H7 (cell line): ENCODE measurements at places on chromosomes 11 and 22. TPM values are rescaled to one million over a fixed set of nuclear protein-coding genes. Genes with fewer than 3 reads are reported as not detected.

The C22orf31 gene
- total RNA-seq = not detected in 2 replicates

The H19 gene
- total RNA-seq = 0.62 and 1.2 TPM in 2 replicates

The TPBGL gene
- not detected in 2 replicates for total RNA-seq

The MS4A6E gene
- not detected in 2 replicates for total RNA-seq

The USP35 gene
- total RNA-seq = 5.1 and 7.5 TPM in 2 replicates

The FBXO3 gene
- total RNA-seq = 16.7 and 17.9 TPM in 2 replicates

The MS4A6A gene
- not detected in 2 replicates for total RNA-seq

The RIMBP3C gene
- 0.17 and 0.70 TPM in 2 replicates for total RNA-seq

The E2F8 gene
- total RNA-seq = 4.4 and 5.6 TPM in 2 replicates

The SHANK2 gene
- total RNA-seq = 9.7 and 14.8 TPM in 2 replicates

The KRTAP5-8 gene
- total RNA-seq = not detected in 2 replicates

The PDGFD gene
- 2.4 and 4.0 TPM in 2 replicates for total RNA-seq

The PLA2G3 gene
- 13.6 and 19.3 TPM in 2 replicates for total RNA-seq

The SFI1 gene
- total RNA-seq = 8.5 and 18.2 TPM in 2 replicates

The PATZ1 gene
- total RNA-seq = 43.0 and 44.2 TPM in 2 replicates

The TYR gene
- total RNA-seq = not detected in 2 replicates
